ENCODE measurements at places on chromosomes 5 and 9.

DNA sequence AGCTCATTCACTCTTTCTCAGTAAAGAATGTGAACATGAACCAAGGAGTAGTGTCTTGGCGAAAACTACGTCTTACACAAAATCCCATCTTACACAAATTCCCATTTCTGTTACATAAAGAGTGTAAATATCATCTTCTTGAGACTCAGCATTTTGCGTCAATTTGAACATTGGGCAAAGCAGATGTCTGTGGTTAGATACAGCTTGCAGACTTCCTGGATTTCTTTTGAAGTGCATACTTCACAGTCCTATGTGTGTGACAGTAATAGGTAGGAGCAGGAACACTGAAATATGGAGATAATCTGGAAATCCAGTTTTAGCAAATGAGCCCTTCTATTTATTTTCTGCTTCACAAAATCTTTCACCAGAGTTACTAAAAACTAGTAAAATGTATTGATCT is 58.8 kb downstream of the C6 start:
- DNase-seq: no peak

DNA sequence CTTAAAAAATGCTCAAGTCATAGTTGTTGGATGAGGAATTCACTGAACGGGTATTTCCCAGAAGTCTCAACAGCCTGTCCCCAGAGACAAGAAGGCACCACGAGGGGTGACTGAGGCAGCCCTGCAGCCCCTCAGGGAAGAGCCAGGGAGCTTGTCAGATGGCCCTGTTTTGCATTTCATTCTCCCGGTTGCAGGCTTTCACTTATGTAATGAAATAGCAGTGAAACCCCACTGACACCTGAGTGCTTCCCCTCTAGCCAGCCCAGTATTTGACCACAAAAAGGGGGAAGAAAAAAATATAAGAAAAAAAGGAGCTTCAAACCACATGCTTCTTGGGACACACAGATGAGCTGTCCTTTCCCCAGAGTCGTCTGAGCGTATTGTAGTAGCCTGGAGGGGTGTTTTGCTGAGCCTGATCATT is 75.3 kb upstream of the IL12B start:
- no peak for DNase-seq

- DNase-seq: peak; percentile 57
Measured at GRCh38 chr9:74887041-74887980, at the start of gene TRPM6. Gene TRPM6 (minus strand): TSS chr9:74887921. CDS start chr9:74887856, 65 bp downstream.

GRCh38 chr5:5583832-5584231 is 161.4 kb downstream of the ICE1 start:
- DNase-seq: no peak

- peak; percentile 43 for DNase-seq
Measured at GRCh38 chr9:125397736-125398135, 136.1 kb downstream of the GAPVD1 start.

DNA sequence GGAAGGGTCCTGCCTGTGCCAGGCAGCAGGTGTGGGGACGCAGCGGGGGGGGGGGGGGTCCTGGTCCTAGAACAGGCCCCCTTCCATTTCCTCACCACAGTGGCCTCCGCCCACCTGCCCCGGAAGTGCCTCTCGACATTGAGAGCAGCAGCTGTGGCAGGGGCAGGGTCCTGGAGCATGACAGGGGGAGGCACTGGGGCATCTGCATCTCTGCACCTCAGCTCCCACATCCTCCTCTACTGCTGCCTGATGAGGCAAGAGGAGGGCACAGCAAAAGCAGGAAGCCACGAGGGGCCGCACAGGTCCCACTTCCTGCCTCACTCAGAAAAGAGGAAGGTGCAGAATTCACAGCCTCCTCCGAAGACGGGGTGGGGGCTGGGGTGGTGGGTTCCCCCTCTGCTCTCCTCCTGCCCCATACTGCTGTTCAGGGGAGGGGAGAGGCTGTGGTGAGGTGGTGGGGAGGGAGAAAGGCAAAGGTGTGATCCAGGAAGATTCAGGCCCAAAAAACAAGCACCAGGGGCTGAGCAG is 14.8 kb downstream of the AKNA start:
- DNase-seq: no peak

DNA sequence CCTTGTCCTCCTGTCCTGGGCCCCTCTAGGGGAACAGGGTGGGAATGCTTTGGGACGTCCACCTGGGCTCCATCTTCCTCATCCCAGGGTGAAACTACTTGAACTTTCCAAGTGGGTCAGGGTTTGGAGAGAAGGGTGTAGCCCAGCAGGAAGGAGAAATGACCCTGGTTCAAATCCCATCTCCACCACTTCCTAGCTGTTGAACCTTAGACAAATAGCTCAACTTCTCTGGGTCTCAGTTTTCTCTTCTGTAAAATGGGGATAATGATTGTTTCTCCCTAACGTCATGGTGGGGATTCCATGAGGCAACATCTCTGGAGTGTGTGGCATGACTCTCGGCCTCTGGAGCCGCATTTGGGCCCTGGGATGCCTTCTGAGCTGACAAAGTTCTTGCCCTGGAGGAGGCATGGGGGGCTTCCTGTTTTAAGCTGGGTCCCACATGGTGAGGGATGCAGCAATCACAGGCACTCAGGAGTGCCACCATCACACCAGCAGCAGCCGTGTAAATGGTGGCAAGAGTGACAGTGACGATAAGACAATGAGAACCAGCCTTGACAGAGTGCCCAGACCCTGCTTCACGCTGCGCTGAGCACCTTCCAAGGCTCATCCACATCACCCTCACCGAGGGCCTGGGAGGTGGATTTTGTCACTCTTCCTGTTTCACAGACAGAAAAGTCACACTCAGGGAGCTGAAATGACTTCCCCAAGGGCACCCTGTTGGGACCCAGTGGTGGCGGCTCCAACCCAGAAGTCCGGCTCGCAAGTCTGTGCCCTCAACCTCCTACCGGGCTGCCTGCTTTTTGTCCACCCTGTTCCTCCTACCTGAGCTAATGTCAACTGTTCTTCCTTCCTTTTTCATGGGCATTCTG is 69.5 kb upstream of the IER5L start:
- DNase-seq: no peak

- no peak for DNase-seq
Measured at GRCh38 chr9:72337286-72337685, 27.7 kb downstream of the ZFAND5 start.

DNA sequence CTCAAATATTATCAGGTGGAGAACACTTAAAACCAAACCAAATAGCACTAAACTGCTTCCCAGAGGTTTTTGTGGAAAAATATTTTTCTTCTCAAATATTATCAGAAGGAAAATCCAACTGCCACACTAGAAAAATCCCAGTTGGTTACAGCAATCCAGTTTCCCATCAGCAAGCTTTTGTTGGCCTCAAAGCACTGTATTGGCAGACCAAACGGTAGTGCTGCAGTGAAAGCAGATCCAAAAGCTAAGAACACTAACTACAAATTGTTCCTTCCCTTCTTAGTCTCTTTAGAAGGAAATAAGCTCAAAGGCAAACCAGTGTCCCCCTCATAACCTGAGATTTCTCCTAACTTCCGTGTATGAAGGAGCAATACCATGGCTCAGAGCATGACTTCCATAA is 105.3 kb downstream of the TRIM36 start:
- DNase-seq: no peak

GRCh38 chr9:129887334-129888292 is 52.4 kb downstream of the USP20 start:
- DNase-seq: no peak

DNA sequence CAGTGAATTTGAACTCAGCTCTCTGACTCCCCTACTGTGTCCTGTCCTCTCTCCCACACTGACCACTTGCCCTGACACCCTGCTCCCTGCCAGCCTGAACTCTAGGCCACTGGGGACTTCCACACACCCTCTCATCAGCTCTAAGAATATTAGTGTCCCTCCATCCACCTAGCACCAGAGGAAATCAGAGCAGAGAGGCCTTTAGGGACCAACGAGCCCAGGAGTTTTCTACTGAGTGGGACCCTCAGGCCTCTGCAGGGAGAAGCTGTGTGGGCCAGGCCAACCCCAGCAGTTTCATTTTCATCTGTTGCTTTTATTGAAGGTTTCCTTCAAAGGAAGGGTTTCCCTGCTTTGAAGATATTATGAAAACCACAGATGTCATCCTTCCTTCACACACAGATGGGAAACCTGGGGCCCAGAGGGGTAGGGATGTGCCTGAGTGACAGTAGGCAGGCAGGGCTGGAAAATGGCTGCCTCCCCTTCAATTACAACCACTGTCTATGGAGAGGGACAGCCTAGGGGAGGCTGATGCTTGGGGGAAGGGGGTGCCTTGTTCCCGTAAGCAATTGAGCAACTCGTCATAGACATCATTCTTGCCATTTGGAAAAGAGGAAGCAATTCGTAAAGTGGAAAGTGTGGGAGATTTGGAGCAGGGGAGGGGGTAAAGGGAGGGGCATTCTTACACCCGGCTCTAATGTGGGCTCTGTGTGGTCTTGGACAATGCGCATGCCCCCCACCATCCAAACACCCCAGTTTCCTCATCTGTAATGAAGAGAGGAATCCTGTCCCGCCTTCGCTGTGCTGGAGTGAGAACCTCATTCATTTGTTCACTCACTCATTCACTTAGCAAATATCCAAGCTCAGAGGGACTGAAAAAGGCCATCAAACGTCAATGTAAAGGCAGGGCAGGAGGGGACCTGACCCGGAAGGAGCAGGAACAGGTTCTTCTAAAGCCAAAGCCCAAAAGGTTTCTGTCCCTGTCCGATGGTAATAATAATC is 3.9 kb downstream of the GLIPR2 start:
- no peak for DNase-seq

GRCh38 chr9:101421653-101422065 is 13.9 kb downstream of the ALDOB start:
- no peak for DNase-seq

- DNase-seq: peak; percentile 51
Measured at GRCh38 chr9:136572003-136572827, 26.4 kb upstream of the NOTCH1 start.

GRCh38 chr9:38405785-38406184 is 13.3 kb downstream of the ALDH1B1 start:
- DNase-seq: peak; percentile 27

DNA sequence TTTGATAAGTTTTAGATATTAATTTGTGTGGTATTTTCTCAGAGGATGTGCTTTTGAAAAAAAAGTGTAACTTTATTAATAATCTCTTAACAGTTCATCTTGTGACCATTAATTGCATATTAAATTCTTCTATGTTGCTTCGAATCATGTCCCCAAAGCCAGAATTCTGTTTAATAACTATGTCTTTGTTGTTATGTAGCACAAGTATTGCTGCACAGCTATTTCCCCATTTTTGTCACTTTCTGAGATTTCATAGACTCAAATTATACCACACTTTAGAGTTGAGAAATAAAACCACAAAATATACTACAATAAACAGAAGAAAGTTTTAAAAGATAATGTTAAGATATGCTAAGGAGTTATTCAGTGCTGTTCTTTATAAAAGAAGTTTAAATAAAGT is 2.8 kb downstream of the MEF2C start:
- DNase-seq: no peak

GRCh38 chr9:115941561-115942315 is 211.9 kb upstream of the PAPPA start:
- no peak for DNase-seq

DNA sequence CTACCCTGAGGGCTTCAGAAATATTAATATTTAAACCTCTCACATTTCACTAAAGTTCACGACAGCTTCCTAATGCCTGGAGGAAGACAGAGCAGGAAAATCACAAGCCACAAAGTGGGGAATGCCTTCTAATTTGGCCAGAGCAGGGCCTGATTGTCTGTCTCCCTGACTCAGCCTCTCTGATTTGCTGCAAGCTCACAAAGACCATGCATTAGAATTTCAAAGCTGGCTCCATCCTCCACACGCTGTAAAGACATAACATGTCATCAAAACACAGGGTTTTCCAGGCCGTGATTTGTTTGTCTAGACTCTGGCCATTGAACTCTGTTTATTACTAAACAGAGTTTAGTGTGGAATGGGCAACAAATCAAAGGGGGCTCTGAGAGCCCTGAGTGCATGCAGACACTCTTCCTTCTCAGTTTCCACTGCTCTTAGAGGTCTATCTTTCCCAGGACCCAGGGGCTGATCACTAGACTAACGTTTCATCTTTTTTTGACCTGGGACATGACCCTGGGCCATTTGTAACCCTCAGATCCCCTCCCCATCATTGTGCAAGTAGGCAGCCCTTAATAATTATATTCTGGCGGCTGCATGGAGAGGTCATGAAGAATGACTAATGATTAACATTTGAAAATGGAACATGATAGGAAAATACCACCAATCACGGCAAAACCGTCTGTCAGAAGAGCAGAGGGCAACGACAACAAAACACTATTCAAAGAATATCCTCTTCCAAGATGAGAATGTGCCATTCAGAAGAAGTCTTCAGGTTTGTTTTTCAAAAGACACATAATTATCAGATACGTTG is 140.2 kb downstream of the ENC1 start:
- no peak for DNase-seq

GRCh38 chr9:130220352-130220751 is 45.2 kb upstream of the HMCN2 start:
- peak; percentile 60 for DNase-seq

DNA sequence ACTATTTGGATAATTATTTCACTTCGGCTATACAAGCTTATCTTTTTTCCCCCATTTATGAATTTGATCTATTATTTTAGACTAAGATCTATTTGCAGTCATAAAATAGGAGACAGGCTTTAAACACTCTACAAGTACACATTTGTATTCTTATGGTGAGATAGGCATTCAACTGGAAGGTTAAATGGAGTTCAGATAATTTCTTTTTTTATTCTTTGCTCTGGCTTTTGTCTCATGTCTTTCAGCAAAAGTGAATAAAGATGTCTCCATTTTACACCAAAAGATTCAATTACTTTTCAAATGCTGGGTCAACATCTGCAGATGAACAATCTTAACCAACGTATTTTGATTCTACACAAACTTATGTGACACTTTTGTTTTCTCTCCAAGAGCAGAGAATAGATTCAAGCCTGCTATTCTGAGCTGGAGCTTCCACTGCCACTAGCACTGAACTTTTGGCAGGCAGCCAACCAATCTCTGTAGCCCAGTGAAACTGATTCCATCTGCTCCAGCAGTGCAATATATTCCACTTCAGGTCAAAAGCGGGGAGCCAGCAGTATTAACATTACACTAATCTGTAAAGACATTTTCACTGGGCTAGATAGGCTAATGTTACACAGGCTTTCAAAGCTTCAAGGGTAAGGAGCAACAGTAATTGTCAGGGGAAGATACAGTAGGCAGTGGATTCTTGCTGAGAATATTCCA is 452.0 kb upstream of the ZNF608 start:
- DNase-seq: peak; percentile 50

GRCh38 chr9:38018241-38018957 is 50.6 kb downstream of the SHB start:
- DNase-seq: no peak

- DNase-seq: no peak
Measured at GRCh38 chr5:80069918-80070318, 34.8 kb downstream of the THBS4 start.

All from AG08395 (cell line).